ENCODE measurements at places on chromosomes 4 and X.

DNA sequence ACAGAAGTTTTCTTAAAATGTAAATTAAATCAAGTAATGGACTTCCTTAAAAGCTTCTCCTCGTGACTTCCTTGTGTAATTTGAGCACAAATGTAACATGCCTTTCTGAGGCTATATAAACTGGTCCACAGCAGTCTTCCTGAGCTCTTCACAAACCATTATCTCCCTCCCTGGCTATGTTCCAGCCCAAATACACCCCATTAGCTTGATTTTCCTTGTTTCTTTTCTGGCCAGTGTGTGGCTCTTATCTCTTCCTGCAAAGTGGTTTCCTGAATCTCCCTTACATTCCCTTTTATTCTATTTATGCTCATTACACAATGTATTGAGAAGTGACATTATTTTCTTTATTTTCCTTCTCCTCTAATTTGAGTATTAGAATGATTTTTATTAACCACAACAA, 1085.3 kb upstream of the PCDH10 start:
- DNase-seq, result no peak

DNA sequence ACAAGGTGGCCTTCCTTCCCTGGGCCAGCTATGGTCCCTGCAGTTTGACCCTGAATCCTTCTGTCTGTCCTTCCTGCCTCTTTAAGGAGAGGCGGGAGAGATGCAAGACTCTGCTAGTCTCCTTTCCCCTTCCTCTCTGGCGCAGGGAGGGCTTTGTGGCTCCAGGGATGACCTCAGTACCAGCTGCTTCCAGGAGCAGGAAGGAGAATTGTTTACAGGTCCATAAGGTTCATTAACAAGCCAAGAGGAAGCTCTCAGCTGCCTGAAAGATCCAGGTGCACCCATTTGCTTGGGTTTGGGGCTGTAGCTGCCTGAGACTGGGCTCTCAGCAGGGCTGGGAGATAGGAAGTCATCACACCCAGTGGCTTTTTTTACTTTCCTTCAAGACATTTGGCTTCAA, 4.0 kb upstream of the FATE1 start:
- DNase-seq, result no peak

GRCh38 chrX:145716226-145716625, 101.4 kb upstream of the SLITRK2 start:
- DNase-seq, result no peak

DNA sequence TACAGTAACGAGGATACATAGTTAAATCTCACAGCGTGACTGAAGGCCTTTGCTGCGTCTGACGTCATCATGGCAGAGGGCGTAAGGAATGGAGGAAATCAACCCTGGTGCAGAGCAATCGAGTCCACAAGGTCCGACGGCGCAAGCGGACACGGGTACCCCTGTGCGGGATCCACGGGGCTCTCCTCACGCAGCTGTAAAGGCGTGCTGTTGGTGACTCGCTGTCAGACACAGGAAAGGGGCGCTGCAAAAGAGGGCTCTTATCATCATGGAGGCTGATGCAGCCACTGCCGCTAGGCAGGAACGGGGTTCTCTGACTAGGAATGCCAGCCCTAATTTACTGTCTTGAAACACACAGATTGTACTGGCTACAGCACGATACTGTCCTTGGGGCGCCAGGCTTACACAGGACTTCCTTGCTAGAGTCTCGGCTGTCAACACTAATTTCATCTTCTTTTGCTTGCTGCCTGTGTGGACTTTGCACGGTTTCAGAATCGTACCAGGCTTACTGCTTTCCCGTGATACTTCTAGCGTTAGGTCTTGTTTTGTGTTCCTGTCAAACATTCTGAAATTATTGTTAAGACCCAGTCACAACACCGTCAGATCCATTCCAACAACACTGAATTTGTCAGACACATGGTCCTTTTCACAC, 13.6 kb downstream of the RNF212 start:
- DNase-seq, result no peak

GRCh38 chr4:142752202-142752786, 93.8 kb downstream of the INPP4B start:
- no peak for DNase-seq

DNA sequence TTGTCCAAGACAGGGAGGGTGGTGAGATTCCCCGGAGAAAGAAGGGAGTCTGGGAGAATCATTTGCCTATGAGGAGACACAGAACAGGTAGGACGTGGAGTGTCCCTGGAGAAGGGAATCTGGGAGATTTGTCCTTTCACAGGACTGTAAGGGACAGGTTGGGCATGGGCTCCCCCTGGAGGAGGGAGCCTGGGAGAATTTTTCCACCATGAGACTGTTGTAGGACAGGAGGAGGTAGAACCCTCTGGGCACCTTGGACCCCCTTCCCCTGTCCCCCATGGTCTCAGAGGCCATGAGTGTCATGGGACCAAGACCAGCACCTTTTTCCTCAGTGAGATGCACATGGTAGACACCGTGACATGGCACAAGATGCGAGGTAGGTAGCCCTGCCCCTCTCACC, 2.8 kb downstream of the PORCN start:
- DNase-seq, result no peak

DNA sequence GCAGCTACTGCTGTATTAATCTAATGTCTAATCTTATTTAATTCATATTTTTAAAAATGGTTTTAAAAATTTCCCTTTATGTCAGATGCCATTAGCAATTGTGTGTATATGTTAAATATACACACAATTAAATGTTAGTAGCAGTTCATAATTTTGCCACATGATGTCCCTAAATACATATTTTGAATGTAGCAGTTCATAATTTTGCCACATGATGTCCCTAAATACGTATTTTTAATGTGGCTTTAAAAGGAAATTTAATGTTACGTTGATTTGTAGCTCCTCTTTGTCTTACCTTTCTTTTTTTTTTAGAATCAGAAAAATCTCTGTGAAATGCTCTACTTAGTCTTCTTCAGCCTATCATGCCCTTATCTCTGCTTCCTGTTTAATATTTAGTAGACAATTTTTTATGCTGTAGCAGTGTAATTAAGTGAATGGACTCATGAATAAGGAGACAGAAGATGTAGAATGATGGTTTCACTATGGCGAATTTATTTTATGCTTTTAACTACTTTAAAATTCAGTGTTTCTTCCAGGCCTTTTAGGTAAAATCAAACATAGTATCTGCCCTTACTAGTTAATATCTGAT, 26.1 kb downstream of the RBM46 start:
- DNase-seq, result no peak

- DNase-seq, result no peak
Observed at GRCh38 chr4:112589206-112589605, 47.5 kb downstream of the ZGRF1 start.
